DMS153 (cell line): ENCODE measurements at places on chromosomes 4 and X.

DNA sequence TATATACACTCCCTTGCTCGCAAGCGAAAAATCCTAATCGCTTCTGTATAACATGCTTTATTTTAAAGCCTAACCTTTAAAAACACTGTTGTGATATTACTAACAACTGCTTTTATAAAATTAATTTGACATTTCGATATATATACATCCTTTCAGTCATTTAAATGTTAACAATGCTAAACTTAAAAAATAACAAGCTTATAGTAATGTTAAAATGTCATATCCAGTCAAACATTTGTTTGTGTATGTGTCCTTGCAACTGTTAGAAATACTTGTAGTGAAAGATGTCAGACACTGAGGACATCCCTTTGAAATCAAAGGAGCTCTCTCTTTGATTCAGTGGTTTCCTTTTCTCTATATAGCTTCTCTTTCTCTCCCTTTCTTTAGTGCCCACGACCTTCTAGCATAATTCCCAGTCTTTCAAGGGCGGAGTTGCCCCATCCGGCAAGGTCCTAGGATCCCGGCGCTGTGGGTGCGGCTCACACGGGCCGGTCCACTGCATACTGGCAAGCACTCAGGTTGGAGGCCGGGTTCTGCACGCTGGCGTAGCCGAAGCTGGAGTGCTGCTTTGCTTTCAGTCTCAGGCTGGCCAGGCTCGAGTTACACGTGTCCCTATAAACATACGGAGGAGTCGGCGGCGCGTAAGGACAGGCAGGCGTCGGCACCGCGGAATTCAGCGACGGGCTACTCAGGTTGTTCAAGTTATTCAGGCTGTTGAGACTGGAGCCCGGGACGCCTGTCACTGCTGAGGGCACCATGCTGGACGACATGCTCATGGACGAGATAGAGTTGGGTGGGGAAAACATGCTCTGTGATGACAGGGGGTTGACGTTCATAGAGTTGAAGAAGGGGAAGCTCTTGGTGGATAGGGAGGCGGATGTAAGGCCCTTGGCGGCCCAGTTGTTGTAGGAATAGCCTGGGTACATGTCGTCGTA, 5.0 kb downstream of the PITX2 start:
- DNase-seq = no peak

- DNase-seq = peak; percentile 24
Measured at GRCh38 chrX:151082077-151082948, 94.1 kb upstream of the GPR50 start.

DNA sequence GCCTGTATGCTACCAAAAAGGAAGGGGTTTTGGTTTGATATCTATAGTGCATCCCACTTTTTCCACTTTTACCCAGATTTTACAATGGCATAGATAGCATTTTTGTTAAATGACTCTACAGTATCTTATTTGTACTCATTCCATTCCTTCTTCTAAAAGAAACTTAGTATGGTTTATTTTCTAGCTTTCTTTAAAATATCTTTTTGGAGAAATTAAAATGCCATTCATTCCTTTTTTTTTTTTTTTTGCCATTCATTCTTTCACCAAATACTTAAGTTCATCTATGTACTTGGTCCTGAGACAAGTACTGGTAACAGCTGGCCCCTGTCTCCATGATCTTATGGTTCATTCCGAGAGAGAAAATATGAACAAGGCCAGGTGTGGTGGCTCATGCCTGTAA, 49.1 kb downstream of the MID1 start:
- no peak for DNase-seq

DNA sequence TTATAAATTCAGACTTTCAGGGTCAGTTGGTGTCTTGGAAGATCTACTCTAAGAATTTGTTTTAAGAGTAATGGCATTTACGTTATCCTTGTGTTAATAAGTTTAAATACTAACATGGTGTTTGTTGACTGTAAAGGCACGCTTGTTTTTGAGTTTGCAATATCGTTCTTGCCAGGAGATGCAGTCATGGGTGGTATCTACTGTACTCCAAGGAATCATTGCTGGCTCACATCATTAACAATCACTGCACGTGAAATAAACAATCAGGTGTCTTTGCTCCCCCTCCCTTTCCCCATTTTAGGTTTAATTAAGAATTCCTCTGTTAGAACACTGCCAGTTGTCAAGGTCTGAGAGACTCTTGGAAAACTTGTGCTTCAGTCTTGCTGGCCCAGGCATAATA, 1.6 kb downstream of the HHIP start:
- no peak for DNase-seq

GRCh38 chr4:35771571-35771970, 472.7 kb downstream of the ARAP2 start:
- DNase-seq = no peak
